Heart right ventricle (tissue), 16 donors: ENCODE measurements at places on chromosomes 1 and 21. TPM values are rescaled to one million over a fixed set of nuclear protein-coding genes. Genes with fewer than 3 reads are reported as not detected.

KIF26B gene
- 0.97 TPM for total RNA-seq

CACHD1 gene
- 2.2 TPM for total RNA-seq

LRRC3 gene
- total RNA-seq = 2.5 TPM

ANKRD34A gene
- total RNA-seq = 1.0 TPM

SLC66A1 gene
- 4.4 TPM for total RNA-seq

ELOA gene
- total RNA-seq = 31.4 TPM

GBP7 gene
- not detected for total RNA-seq

SPATC1L gene
- 9.8 TPM for total RNA-seq

SAMSN1 gene
- 2.5 TPM for total RNA-seq

CD53 gene
- 55.2 TPM for total RNA-seq

FBXO28 gene
- total RNA-seq = 22.5 TPM

HES5 gene
- total RNA-seq = not detected

GUCA2B gene
- total RNA-seq = not detected

SETD4 gene
- 9.9 TPM for total RNA-seq

FAM163A gene
- 0.28 TPM for total RNA-seq

NBPF1 gene
- total RNA-seq = 9.5 TPM

SPOCD1 gene
- total RNA-seq = not detected

IFNLR1 gene
- 2.8 TPM for total RNA-seq

FAM110D gene
- total RNA-seq = 3.2 TPM

AADACL3 gene
- not detected for total RNA-seq

SLAMF9 gene
- not detected for total RNA-seq

C1orf94 gene
- total RNA-seq = 0.11 TPM

MINDY1 gene
- total RNA-seq = 43.7 TPM

AIM2 gene
- not detected for total RNA-seq

ITLN2 gene
- not detected for total RNA-seq

FCGR2B gene
- total RNA-seq = 40.9 TPM

GSTM4 gene
- 35.6 TPM for total RNA-seq

JAM2 gene
- 34.6 TPM for total RNA-seq

METTL13 gene
- total RNA-seq = 17.5 TPM
